ENCODE measurements at places on chromosomes 1 and 21. TPM values are rescaled to one million over a fixed set of nuclear protein-coding genes. Genes with fewer than 3 reads are reported as not detected.

GRCh38 chr1:116133696-116134475 lies 22.7 kb downstream of the MAB21L3 start:
- no peak for DNase-seq

- DNase-seq, result no peak
Observed at GRCh38 chr21:44953628-44954021, 13.8 kb downstream of the SLX9 start.

DNA sequence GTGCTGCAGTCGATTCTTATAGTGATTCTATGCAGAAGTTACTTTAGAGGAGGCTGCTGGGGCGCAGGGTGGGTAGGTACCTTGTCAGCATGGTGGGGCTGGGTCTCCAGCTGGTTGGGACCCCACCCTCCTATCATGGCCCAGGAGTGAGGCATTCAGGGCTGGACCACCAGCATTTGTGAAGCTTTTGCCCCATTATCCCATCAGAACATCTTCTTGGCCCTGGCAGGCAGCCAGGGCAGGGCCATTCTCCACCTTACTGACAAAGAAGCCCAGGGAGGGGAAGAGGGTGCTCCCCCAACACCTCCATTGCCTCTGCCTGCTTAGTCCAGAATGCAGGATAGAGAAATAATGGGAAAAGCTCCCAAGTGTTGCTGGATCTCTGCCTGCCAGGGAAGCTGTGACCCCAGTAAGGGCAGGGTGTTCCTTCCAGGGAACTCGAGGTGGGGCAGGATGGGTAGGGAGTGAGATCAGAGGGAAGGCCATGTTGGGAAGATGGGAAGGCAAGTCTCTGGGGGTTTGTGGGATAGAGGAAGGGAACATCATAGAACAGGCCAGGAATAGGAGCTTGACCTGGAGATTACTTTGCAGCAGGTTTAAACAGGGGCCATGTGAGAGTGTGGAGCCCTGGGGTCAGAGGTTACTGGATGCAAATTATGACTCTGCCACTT lies 16.2 kb upstream of the SLC2A1 start:
- DNase-seq, result no peak

DNA sequence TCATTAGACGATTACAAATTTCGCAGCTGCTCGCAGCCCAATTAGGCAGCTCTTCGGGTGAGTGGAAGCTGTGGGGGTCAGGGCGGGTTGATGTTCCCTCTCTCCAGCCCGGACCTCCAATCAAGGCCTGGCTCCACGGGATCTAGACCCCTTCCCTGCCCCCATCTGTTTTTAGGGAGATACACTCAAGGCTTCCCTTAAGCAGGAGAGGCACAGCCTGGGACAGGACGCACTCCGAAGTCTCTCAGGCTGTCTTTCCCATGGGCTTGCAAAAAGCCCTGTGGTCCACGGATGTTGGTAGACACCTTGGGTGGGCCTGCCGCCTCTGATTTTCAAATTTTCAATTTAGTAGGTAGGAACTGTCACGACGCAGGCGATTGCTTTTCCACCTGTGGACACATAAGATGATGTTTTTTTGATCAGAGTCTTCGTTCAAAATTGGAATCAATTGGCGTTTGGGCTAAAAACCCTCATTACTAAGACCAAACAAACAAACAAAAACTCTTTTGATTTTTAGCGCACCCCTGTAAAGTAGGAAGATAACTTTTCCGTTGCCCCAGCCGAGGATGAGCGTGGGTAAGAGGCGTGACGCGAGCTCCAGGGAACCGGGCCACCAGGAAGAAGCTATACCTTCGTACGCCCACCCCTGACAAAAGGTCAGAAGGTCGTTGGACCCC lies 2.5 kb upstream of the LHX8 start:
- no peak for DNase-seq

TDRD10 gene
- not detected for total RNA-seq

TRIM62 gene
- total RNA-seq, result 3.2 TPM

ZNF692 gene
- 5.3 TPM for total RNA-seq
